ENCODE measurements at places on chromosomes 4 and X.

GRCh38 chr4:169064296-169064695 is 54.2 kb upstream of the CBR4 start:
- DNase-seq, result no peak

DNA sequence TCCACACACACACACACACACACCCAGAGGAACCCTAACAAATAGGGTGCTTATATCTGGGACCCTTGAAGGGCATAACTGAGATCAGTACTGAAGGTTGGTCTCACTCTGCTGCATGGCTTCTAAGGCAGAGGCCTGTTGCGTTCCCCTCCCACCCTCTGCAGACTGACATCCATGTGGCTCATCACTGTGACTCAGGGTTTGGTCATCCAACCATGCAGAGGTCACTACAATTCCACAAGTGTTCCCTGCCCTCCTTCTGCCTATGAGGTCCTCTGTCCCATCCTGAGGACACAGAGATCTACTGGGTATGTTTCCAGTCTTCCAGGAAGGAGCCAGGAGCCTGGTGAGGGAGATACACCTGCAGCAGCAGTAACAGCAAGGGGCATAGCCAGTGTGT is 55.8 kb downstream of the XAGE2 start:
- DNase-seq, result no peak

DNA sequence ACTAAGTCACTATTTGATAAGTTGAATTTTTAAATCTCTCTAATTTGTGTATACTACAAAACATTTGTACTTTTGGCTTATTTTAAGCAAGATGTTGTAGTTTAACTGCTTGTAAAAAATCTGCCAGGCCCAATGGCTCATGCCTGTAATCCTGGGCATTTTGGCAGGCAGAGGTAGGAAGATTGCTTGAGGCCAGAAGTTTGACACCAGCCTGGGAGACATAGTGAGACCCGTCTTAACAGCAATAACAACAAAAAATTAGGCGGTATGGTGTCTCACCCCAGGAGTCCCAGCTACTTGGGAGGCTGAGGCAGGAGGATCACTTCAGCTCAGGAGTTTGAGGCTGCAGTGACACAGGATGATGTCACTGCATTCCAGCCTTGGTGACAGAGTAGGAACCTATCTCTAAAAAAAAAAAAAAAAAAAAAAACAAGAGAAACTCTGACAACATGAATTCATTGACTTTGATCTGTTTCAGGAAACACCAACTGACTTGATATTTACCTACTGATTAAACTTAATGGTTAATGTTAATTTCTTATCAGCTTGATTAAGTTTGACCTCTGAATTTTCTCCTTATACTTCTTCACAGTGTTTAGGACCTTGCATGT is 8.9 kb downstream of the FHIP1A start:
- no peak for DNase-seq

DNA sequence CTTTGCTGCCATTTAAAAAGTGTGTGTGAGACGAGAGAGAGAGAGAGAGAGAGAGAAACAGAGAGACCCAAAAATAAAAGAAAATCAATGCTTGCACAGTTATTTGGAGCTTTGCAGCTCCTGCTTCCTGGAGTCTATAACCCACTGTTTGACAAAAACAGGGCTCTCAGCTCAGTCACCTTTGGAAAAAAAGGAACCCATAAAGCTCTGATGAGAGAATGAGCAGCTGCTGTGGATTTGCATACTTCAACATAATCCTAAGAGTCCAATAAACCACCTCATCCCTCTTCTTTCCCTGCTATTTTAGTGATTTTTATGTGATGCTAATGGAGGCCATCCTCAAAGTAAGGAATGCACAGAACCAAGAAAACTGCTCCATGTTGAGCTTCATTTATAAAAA is 50.3 kb downstream of the USP26 start:
- no peak for DNase-seq

- no peak for DNase-seq
Measured at GRCh38 chr4:19883841-19884240, 367.9 kb upstream of the SLIT2 start.

All from WTC11 (cell line).